ENCODE measurements at places on chromosomes 13 and 19. TPM values are rescaled to one million over a fixed set of nuclear protein-coding genes. Genes with fewer than 3 reads are reported as not detected.

The FFAR3 gene
- not detected for total RNA-seq

The KCNJ14 gene
- total RNA-seq, result 0.37 TPM

The TNNT1 gene
- 411 TPM for total RNA-seq

The MUC16 gene
- total RNA-seq, result not detected

DNA sequence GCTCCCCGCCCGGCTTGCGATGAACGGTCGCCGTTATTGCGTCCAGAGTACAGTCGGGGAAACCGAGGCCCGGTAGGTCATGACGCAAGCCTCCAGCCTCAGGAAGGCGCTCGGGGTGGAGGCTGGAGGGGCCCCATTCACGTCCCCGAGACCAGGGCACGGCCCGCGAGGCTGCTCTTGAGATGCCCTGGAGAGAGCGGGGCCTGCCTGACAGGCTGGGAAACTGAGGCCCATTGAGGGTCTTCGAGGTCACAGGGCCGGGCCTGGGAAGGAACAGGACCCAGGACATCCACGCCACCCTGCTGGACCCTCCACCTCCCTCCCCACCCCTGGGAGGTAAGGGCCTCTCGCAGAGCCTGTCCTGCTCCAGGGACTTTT is 367 bp downstream of the NDUFS7 start:
- no peak for DNase-seq

DNA sequence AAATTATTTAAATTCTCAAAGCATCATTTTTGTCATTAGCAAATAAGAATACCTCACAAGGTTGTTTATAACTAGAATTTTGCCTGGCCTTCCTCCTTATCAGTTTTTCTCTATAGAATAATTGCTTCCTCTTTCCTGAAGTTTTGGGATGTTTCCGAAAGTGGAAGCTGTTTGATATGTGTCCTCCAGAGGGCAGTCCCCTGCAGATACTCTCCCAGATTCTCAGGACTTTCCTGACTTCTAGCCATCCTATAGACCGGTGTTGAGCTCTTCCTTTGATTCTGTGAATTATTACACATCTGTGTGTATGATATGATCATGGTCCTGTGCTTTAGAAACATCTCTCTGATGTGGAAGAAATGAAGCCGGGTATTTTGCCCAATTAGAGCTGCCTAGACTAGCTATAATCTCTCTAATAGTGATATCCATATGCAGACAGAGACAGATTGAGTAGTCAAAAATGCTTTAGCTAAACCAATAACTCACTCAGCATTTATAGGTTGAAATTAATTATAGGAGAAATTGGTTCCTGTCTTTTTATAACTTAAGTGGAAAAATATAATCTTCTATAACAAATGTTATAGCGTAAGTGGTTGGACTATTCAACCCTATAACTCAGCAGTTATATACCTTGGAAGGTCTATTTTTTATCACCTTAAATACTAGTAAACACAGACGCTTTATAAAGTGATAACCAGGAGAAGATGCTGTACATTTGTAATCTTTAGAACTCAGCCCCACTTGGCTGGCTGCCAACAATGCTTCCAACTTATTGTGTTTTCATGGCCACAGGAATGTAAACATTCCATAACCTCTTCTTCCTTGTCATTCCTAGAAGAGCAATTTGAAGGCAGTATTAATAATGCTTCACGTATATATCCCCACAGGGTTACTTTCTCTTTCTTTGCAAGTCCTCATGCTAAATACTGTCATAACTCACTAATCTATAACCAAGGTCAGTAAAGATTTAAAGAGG is 201.0 kb upstream of the RXFP2 start:
- peak; percentile 4 for DNase-seq

GRCh38 chr19:47002106-47002766 is 17.4 kb upstream of the NPAS1 start:
- DNase-seq, result no peak

DNA sequence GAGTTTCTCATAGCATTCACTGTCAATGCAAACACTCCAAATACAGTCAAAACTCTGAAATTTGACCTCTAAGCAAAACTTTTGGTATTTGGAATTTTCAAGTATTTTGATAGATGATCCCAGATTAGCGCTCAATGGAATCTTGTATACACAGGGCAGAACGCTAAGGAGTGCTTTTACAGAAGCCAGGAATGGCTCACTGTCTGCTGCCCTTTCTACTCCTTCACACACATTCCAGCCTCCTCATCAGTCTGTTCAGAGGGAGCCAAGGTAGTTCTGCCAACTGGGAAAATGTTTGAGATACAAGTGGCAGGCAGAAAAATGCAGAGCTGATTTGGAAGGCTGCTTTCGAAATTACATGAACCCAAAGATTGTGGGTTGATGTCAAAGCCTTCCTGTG is 4.4 kb upstream of the STARD13 start:
- no peak for DNase-seq

DNA sequence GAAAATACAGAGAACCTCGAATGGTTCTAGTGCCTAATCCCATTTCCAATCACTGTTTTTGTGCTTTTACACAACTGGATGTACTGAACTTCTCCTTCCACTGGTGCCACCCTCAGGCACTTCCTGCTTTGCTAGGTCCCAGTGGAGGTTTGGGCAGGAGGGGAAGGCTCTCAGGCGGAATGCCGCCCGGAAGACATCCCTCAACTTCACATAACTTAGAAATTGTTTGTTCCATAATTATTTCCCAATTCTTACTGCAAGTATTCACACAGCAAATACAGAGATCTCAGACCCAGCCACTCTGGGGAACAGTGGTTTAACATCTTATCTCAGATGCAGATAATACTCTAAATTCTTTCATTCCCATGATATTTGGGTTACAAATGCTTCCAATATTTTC is 195.7 kb upstream of the IPO5 start:
- no peak for DNase-seq

DNA sequence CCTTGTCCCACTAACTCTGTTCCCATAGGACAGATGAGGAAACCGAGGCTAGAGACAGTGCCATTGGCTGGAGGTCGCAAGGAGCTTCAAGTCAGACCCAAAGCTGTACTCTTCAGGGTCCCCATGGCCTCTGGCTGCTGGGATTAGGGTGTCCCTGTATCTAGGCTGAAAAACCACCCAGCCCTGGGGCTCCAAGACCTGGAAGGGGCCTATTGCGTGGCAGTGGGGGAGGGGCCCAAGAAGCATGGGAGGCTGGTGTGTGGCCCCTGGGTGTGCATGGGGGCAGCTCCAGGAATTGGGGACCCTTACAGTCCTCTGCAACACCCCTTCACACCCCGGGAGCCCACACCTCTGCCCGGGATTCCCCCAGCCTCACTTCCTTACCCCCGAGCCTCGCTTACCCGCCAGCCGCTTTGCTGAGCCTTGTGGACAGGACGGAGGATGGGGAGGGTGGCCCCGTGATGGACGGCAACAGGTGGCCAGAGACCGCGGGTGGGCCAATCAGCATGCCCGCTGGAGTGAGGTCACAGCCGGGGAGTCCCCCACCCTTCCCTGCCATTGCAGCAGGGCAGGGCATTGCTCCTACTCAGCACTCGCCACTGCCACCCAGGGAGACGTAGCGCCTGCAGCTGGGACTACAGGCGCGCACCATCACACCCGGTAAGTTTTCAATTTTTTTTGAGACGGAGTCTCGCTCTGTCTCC is at the start of gene JSRP1:
TSS of gene JSRP1 (minus strand) at position 436 of the 704 bp plus-strand sequence. CDS start 1,103 bp downstream, outside the sequence.
- no peak for DNase-seq

DNA sequence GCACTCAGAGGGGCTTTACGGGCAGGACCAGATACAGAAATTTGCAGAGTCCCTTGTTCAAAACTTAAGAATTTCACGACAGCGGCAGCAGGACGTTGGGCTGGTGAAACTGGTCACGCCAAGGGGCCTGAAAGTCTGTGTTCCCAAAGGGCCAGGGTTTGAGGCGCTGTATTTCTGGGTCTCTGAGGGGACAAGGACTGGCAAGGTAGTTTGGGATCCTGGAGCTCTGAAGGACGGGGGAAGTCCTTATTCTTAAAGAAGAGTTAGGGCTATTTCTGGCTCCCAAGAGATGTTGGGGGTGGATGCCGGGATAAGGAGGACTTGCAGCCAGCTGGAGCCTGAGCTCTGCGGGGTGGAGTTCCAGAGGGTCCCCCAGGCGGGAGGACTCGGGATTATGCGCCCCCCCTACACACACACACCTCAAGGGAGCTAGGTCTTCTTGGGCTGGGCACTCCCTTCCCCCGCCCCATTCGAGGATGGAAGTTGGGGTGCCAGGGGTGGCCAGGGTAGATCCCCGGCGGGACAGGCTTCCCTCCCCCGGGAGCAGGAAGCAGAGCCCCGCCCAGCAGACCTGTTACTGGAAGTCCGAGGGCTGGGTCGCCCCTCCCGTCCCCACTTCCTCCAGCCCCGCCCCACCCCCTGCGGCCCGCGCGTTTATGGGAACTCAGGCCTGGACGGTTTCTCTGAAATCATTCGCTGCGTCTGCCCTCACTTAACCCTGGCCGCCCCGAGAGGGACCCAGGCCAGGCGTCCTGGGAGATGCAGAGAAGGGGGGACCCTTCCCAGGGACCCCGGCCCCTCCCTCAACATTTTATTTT is 5.6 kb downstream of the BCL3 start:
- no peak for DNase-seq

- peak; percentile 21 for DNase-seq
Measured at GRCh38 chr13:27053902-27054595, 117.6 kb downstream of the USP12 start.

- DNase-seq, result no peak
Measured at GRCh38 chr13:106152047-106152446, 383.4 kb downstream of the EFNB2 start.

DNA sequence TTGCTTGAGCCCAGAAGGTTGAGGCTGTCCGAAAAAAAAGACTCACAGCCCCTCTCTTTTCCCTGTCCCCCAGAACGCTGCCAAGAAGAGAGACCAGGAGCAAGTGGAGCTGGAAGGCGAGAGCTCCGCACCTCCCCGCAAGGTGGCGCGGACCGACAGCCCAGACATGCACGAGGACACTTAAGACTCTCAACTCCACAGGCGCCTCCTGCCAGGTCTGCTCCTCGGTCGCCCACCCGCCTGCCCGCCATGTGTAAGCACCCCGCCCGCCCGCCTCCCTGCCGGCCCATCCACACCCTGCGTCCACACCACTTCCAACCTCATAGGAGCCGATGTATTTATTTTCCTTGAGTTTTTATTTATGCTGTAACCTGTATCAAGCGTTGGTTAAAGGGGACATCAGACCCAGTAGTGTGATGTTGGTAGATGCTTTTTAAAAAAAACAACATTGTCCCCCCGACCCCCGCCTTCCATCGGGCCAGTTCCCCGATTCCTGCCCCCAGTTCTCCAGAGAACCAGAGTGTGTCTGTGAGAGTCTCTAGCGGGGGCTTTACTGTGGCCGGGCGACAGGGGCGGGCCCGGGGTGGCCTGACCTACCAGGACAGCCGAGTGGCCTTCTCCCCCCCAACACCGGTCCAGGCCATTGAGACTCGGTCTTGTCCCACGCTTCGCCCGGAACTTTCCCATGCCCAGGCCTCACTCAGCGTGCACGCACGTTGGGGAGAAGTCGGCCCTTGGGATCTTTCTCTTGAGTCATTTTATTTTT is 10.3 kb downstream of the DDA1 start:
- no peak for DNase-seq

GRCh38 chr13:99119656-99120055 is 81.0 kb upstream of the UBAC2 start:
- peak; percentile 4 for DNase-seq

GRCh38 chr13:49258089-49258796 is 10.5 kb downstream of the CDADC1 start:
- DNase-seq, result no peak

DNA sequence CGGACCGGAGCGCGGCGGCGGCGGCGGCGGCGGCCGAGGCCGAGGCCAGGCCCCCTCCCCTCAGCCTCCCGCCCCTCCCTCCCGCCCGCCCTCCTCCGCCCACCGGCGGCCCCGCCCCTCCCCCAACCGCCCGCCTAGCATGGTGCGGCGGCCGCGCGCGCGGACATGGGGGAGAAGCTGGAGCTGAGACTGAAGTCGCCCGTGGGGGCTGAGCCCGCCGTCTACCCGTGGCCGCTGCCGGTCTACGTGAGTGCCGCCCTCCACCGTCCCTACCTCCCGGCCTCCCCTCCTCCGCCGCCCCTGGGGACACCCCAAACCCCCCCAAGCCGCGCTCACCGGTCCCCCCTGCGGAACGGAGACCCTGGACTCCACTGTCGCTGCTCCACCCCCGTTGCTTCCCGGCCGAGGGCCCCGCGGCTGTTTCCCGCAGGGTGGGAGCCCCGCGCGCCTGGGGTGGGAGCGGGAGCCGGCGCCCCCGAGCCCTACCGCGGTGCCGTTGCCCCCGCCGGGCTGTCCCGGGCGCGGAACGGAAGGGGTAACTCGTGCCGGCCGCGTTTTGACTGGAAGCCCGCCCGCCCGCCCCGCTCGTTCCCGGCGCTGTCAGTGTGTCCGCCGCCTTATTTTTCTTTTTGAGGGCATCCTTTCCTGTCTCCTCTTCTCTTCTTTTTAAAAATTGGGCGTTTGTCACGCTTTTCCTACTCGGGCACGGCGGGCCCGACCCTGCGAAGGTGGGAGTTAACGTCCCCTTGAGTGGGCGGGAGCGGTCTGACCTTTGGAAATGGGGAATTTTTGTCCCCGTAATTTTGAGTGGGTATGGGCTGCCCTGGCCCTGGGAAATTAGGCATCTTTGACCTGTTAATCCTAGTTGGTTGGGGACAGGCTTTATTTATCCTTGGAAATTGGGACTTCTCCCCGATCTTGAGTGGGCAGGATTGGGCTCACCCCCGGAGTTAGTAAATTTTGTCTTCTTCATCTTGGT is 576 bp downstream of the DOT1L start:
- DNase-seq, result no peak
